ENCODE measurements at places on chromosomes 12 and 14.

DNA sequence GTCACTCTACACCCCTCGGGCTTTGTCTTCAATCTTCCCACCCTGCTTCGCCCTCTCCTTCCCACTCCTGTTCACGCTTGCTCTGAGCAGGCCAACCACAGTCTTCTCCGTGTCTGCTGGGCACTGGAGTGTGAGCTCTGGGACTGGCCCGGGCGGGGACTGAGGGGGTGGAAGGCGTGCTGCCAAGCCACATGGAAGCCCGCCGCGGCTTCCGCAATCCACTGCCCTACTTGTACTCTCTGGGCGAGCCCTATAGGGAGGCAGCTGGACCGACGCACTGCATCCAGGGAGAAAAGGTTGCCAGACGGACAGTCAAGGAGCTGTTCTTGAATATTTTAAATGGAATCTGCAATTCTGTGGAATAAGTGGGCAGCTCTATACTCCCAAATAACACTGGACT is 24.8 kb downstream of the GOLGA3 start:
- ATAC-seq: no peak

- ATAC-seq: no peak
These were observed 55.3 kb upstream of the ATF1 start for GRCh38 chr12:50708631-50709030.

DNA sequence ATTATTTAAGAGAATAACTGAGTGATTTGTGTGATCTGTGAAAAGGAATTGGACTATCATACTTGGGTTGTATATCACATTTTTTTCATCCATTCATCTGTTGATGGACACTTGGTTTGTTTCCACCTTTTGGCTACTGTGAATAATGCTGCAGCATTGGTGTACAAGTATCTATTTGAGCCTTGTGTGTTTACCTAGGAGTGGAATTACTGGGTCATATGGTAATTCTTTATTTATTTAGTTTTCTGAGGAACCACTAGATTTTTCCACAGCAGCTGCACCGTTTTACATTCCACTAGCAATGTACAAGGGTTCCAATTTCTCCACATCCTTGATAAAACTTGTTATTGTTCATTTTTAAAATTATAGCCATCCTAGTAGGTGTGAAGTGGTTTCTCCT is 56.1 kb downstream of the APAF1 start:
- ATAC-seq: no peak

- ATAC-seq: no peak
These were observed 65.1 kb upstream of the TBX3 start for GRCh38 chr12:114749065-114749464.

GRCh38 chr14:55118761-55119160 is 10.3 kb upstream of the LGALS3 start:
- no peak for ATAC-seq

DNA sequence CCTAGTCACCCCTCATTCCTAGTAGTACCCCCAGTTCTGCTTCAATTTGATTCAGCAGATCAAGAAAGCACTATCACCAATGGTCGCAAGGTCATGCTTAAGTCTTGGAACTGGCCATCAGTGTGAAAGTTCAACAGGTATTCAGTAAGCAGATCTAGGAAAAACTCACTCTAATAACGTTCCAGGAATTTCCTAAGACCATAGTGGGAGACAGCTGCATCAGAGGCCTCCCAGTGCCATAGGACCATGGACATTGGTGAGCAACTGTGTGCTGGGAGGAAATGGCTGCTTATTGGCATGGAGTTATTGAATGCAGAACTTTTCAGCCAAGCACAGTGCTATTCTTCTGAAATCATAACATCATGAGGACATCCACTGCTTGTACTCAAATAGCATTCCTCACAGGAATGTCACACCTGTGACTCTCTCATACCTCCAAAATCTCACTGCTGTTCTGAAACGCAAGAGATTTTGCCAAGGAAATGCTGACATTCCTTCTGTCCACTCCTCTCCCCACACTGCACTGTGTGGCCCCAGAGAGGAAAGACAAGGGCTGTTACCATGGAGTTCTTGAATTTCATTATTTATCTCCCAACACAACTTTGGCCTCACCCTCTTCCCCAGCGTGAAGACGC is 30.9 kb upstream of the MDM2 start:
- no peak for ATAC-seq

GRCh38 chr12:78863482-78864402 is 832 bp upstream of the SYT1 start:
- ATAC-seq: peak; percentile 77

- ATAC-seq: no peak
These were observed 1.7 kb downstream of the PRICKLE1 start for GRCh38 chr12:42587601-42588523.

- ATAC-seq: peak; percentile 86
These were observed 9.2 kb upstream of the HIP1R start for GRCh38 chr12:122825773-122826724.

- ATAC-seq: no peak
These were observed 34.2 kb upstream of the PRMT8 start for GRCh38 chr12:3456809-3457208.

- no peak for ATAC-seq
These were observed 7.4 kb downstream of the WNT1 start for GRCh38 chr12:48985475-48985897.

- no peak for ATAC-seq
These were observed 43.2 kb downstream of the GALNT4 start for GRCh38 chr12:89481213-89481914.

GRCh38 chr12:7905071-7905470 is 30.9 kb downstream of the SLC2A3 start:
- ATAC-seq: no peak

Data from SK-N-SH treated with all-trans-retinoic acid at 6 μM for 48 hours (cell line).